T-cell (primary cell): ENCODE measurements at places on chromosomes 6 and 20. TPM values are rescaled to one million over a fixed set of nuclear protein-coding genes. Genes with fewer than 3 reads are reported as not detected.

- DNase-seq: no peak
These were observed 267.8 kb downstream of the PTPRK start for GRCh38 chr6:128252341-128253176.

The BTN1A1 gene
- total RNA-seq: not detected

GRCh38 chr20:22385602-22386305 is 198.6 kb downstream of the FOXA2 start:
- no peak for DNase-seq

DNA sequence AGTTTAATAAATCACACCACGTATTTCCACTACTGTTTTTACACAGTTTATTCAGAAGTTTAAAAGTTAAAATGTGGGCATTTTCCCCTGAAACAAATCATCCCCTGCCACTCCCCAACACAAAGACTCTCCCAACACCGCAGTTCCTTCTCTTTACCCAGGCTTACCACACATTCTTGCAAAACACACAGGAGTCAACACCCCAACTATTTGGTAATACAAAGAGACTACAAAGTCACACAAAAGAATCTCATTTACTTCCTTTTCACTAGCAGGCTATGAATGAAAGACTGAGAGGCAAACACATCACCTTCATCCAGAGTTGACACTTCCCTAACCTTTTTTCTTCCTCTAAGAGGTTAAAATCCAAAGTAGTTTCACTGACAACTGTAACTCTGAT is 51.1 kb downstream of the KCTD20 start:
- no peak for DNase-seq

GRCh38 chr6:97459986-97460385 is 177.0 kb upstream of the MMS22L start:
- DNase-seq: no peak

GRCh38 chr6:46291275-46291633 is 120.5 kb upstream of the ENPP5 start:
- no peak for DNase-seq

DNA sequence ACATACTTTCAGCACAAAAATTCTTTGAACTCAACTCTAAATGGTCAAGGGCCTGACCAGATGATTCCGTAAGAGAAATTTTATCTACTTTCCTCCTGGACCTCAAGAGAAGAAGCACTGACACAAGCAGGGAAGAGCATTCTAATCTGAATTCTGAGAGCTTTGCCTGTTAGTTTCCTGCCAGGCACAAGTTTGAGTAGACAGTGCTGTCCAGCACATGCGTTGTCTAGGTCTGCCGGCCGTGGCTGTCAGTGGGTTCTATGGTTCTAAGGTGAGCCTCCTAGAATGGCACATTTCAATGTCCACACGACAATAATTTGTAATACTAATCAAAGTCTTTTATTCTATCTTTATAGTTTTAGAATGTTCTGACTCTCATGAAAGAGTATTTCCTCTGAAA is 91.9 kb downstream of the RFPL4B start:
- no peak for DNase-seq

- no peak for DNase-seq
These were observed 56.5 kb upstream of the MAP3K7 start for GRCh38 chr6:90643381-90643780.

- no peak for DNase-seq
These were observed 165.3 kb downstream of the ZMYND8 start for GRCh38 chr20:47191074-47191673.

The CUL9 gene
- 92.5 TPM for total RNA-seq

GRCh38 chr20:38673725-38674091 is 50.6 kb upstream of the SLC32A1 start:
- no peak for DNase-seq

DNA sequence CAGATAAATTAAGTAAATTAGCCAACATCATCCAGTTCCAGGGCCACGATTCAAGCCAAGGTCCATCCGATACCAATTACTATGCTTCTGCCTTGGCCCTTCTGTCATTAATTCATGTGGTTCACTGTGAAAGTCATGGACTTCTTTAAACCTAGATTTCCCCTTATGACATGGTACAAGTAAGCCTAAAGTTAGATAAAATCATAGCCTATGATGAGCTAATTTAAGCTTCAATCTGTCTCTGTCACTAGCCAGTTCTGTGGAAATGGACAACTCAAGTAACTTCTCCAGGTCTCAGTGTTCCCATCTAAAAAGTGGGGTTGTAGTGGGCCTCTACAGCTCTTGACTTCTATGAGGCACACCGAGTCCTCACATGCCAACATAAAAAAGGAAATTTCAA is 225.5 kb upstream of the MARCKS start:
- DNase-seq: no peak

DNA sequence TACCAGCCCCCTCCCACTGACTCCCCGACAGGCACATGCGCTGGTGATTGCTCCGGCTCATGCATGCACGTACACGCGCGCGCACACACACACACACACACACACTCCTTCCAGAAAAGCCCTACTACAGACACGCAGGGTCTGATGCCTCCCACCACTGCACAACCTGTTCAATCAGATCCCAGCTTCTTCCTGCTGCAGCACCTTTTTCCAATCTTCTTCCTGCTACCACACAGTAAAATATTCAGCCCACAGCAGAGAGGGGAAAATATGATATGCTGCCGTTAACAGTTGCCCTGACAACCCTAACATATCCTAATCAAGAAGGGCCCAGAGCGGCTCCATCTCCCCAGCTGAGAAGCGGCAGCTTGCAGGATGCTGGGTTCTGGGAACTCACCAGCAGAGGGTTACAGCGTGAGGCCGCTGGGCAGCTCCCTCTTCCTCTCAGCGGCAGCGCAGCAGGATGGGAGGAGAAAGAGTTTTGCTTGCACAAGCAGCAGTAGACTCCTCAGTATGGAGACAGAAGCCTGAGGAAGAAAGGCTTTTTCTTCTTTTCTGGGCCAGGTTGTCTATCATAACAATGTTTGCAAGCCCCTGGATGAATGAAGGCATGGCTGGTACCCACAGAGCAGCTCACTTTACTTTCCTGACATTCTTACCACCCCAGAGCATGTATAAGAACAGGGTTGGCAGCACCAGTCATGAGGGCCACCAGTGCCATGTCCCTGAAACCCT is 23.9 kb downstream of the MAP7 start:
- peak; percentile 38 for DNase-seq

DNA sequence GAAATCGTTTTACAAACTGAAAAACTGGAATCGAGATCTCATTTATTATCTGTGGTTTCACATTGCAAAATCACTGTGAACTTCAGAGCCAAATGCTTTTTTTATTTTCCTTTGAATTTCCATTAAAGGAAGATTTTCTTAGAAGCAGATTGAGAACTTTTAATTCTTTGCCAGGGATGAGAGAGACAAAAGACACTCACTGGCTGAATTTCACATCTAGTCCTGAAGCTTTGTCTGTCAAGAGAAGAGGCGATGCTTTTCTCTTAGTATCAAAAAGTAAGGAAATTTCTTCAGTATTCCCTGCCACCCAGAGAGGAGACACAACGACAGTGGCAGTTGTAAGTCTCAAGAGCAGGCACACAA is 141.8 kb downstream of the TMEM200A start:
- DNase-seq: no peak

DNA sequence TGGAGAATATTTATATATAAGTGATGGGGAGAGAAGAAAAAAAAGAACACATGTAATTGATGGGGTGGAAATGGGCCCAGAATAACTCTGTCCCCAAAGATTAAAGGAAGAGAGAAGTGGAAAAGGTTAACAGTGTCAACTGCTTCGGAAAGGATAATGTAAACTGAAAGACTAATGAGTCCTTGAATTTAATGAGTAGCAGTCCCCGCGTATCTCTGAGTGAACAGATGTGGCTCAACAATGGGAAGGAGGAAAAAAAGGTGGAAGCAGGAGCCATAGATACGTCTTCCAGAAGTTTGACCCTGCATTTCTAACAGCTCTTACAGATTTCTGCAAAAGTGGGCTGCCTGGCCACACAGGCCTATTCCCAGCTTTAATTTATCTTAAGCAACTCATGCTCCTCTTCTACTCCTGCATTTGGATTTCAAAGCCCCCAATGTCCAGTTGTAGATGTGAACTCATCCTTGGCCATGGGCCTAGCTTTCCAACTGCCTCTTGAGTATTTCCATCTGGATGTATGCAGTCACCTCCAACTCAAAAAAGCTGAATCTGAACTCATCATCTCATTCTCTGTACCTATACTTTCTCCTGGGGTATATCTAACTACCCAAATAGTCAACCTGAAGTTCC is 61.3 kb downstream of the DST start:
- DNase-seq: no peak

The OPN5 gene
- total RNA-seq: not detected

DNA sequence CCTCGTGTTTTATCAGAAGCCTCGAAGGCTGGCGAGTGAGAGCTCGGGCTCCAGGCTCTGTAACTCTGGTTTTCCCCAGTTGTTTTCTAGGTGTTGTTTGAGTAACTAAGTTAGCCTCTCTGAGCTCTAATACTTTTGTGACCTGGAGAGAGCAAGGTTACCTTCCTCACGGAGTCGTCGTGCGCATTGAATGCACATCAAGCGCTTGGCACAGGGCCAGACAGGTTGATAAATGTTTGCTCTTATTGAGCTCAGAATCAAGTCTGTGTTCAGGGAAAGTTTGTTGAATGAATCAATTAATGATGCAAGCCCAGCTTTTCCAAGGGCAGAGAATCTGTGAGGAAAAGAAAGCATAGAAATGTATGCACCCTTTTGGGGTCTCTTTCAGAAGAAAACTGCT is 33.5 kb downstream of the EDN3 start:
- DNase-seq: no peak

DNA sequence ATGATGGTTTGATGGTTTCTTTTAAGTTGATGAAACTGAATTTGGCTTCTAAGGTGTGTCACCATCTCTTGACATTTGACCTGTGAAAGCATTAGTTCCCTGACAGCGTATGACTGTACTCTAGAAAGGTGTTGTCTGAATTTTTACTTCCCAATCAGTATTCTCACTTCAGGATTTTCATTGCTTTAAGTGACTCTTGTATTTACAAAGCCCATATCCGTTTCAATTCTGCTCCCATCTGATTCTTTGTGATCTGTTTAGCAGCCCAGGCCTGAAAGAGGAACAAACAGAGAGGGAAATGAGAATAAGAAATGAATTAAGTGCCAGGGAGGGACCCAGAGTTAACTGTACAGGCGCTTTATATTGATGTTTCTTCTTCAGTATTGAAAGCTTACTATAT is 73.7 kb downstream of the FARS2 start:
- no peak for DNase-seq

DNA sequence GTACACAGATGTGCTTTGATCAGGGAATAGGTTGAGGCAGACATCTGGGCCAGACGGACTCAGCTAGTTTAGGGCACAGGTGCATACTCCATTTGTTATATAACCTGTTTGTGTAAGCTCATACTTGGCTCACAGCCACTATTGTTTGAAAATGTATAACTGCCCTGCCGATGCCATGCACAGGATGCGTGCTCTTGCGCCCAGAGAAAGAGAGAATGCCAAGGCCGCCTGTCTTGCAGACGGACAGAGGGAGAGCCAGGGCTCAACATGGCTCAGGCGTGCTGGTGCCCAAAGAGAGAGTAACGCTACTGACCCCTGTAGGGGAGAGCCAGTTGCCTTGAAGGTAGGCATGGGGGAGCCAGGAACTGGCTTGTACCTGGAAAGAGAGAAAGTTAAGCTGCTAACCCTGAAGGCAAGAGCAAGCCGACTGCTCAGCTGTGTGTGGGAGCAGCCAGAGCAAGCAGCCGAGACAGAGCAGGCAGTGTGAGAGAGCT is 57.7 kb downstream of the FAM229B start:
- no peak for DNase-seq

The GPX6 gene
- total RNA-seq: not detected

DNA sequence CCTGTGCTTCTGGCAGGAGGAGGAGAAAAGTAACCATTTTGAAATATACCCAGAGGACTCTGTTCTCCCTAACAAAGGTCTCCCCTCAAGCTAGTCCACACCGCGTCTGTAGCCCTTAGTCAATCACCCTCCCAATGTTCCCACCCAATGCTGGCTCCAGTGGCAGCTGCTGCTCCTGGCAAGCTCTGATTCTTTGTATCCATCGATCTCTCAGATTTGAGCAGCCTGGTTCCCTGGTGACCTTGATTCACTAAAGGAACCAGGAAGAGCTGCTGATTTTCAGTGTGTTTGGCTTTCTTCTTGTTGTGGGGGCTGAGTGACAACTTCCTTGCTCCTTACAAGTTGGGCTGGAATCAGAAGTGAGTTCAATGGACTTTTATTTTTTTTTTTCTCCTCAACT is 68.5 kb downstream of the FOXC1 start:
- DNase-seq: no peak

DNA sequence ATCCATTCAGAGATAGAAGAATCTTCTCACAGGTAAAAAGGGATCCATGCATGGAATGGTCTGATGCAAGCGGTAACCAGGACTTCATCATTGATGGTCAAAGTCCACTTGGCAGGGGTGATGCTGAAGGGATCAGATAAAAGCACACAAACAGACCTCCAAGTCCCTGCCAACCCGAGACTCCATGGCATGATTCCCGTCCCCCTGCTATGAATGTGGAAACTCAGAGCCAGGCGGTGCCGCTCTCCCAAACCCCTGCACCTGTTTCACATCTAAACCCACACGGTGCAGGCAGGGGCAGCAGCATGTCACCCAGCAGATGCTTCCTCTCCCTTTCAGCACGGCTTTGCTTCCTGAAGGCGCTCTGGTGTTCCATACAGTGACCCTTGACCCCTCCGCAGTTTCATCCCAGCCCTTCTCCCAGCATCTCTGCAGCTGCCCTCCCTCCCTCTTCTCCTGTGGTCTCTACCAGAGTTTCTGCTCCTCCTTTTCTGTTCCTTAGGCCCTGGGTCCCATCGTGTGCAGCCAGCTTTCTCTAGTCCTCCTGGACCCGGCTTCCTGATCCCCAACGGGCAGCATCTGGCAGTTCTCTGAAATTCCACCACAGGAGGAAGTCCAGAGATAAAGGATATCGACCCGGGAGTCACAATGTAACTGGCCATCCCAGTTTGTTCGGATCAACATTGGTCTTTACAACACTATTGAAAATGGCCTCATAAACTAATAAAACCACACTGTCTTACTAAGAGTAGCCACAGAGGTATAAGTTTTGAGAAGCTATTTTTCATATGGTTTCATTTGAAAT is 235.0 kb downstream of the TTLL2 start:
- no peak for DNase-seq

DNA sequence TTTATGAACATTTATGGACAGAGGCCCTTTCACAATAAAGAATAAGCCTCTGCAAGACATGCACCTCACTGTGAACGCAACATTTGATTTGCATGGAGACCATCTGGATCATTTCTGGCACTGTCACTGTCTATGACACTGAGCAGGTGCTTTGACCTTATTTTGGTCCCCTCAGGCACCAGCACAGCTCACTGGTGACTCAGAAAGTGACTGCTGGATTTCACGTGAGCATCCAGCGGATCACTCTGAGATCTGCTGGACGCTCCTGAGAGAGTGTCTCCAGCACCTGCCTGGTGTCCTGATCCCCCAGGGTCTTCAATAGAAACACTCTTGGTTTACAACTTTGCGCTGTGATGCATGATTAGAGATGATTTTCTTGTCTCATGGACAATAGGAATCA is 375.7 kb downstream of the TENT5A start:
- DNase-seq: no peak

- no peak for DNase-seq
These were observed 275.2 kb downstream of the GMDS start for GRCh38 chr6:1970151-1970561.

The SNAI1 gene
- total RNA-seq: 3.1 TPM

The EDN3 gene
- 1.3 TPM for total RNA-seq

GRCh38 chr20:45363611-45364492 is 896 bp downstream of the SYS1 start:
- no peak for DNase-seq

The POM121L2 gene
- not detected for total RNA-seq
